Thyroid gland (tissue), 4 donors: ENCODE measurements at places on chromosomes 7 and 10.

GRCh38 chr10:13117841-13118783 is 18.1 kb downstream of the OPTN start:
- DNase-seq = no peak

DNA sequence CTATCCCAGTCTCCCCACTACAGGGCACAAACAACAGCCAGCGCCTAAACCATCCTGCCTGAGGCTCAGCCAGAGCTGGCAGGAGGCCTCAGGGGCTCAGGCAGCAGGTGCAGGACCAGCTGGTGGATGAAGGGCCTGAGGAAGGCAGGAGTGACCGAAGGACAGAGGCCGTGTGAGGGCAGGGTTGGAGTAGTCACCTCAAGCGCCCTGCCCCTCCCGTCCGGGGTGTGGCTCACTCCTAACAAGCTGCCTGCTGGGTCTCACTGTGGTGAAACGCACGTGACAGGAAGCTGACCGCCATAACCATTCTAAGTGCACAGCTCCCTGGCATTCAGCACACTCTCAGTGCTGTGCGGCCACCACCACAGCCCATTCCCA is 281.1 kb downstream of the ELFN1 start:
- no peak for DNase-seq

GRCh38 chr10:77163670-77164348 is 473.8 kb downstream of the KCNMA1 start:
- no peak for DNase-seq

GRCh38 chr7:19145434-19146115 is 354 bp upstream of the FERD3L start:
- DNase-seq = no peak

DNA sequence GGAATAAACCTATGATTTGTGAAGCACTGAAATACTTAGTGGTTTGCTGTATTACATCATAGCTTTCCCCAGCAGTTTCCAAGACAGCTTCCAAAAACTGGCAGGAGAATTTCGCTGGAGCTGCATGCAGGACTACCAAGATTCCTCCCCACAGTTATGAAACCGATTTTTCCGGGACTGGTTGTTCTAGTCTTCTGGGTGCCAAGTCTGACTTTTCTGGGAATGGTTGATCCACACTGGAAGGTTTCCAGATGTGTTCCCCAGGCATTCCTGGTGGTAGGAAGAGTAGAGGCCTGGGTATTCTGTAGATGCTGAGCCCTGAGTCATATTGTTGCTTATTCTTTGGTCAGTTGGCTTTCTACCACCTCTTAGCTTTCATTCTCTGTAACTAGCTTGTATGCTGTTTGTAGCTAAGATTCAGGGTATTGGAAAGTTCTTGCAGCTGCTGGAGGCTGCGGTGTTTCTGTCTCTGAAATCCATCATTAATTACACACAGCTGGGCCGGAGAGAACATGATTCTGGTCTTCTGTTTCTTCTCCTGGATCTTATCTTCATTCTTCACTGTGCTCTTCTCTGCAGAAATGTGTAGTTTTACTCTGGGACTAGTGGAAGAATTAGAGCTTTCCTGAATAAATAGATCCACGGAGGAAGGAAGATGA is 6.3 kb downstream of the ABCC2 start:
- peak; percentile 3 for DNase-seq

- DNase-seq = no peak
Measured at GRCh38 chr10:79159785-79160184, 91.0 kb downstream of the ZMIZ1 start.

DNA sequence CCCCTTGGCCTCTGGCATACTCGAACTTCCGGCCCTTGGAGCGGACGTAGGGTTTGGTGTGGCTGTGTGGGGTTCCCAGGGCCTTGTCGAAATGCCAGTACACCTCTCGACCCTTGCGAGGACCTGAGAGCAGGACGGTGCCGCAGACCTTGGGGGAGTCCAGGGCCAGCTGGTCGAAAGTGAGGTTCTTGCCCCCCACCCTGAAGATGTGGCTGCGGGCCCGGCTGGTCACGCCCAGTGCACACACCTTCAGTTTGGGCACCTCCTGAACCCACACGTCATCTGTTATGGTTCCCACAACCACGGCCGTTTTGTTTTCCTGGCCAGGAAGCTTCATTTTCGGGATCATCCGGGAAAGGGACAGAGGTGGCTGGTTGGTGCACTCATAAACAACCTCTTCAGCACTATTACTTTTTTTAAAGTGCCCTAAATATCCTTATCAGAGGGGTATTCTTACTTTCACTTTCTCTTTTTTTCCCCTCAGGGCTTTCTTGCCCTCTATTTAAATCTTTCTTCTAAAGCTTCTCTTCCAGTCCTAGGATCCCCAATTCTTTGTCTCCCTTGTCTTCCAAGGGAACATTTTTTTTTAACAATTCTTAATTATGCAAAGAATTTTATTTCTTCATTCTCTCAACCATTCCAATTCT is 44.9 kb upstream of the FAM3C start:
- peak; percentile 16 for DNase-seq

DNA sequence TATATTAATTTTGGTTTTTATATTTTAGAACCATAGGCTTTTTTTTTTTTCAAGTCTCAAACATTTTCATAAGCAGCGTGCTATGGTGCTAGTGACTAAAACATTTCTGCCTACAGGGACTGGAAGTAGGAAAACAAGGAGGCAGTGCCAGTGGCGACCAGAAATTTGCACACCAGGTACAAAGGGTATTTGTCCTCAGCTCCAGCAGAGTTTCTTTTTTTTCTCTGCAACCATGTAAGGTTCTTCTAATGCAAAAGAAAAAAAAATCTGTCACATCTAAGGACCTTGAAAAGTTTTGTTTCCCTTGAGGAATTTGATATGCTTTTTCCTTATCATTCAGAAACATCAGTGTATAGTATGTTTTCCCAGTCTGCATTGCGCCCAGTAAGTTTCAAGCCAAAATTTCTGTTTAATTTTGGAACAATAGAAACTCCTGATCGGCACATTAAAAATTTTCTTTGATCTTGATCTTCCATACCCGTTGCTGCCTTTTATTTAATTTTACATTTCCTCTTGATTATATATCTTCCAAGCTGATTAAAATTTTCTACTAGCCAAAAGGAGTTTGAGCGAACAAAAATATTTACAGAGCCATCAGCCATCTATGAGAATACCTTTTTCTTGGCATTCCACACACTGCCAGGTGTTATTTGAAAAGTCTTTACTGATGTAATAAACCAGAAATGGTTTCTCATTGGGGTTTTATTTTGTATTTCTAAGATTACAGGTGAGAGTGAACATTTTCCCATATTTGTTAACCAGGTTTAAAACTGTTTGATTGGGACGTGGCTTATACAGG is 956 bp upstream of the KLHDC10 start:
- DNase-seq = no peak

DNA sequence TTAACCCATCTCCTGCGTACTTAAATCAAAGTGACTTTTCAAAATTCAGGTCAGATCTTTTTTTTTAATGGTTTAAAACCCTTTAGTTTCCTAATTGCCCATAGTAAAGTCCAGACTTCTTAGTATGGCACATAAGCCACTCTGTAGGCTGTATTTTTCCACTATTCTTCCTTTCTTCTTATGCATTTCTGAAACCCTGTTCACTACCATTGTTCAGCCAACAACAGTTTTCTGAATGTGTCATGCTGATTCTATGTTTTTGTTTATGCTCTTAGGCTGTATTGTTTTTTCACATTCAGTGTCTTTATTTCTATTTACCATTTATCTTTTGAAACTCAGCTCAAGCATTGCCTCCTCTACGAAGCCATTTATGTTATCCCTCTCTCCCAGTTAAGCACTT is 26.7 kb downstream of the CCSER2 start:
- no peak for DNase-seq

GRCh38 chr7:29956487-29956836 is 33.1 kb downstream of the SCRN1 start:
- DNase-seq = no peak

- DNase-seq = no peak
Measured at GRCh38 chr10:68446179-68446578, 25.6 kb downstream of the DNA2 start.

GRCh38 chr10:119691726-119692125 is 34.1 kb upstream of the INPP5F start:
- DNase-seq = no peak

DNA sequence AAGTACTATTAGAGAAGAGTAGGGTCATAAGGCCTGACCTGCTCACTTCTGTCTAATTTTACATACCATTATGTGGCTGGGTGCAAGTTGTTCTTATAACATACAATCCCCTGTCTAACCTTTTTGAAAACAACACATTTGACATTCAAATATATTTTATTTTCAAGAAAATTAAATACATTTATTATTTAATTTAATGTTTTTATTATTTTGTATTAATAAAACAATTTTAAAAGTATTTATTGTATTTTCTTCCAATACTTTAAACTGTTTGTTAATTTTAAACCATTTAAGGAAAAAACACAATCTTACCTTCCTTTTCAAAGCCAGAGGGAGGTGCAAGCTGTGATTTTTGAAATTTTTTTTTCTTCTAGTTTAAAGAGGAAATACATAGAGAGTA is 232.8 kb downstream of the KCND2 start:
- no peak for DNase-seq

- no peak for DNase-seq
Measured at GRCh38 chr10:3040069-3040468, 27.3 kb upstream of the PFKP start.

DNA sequence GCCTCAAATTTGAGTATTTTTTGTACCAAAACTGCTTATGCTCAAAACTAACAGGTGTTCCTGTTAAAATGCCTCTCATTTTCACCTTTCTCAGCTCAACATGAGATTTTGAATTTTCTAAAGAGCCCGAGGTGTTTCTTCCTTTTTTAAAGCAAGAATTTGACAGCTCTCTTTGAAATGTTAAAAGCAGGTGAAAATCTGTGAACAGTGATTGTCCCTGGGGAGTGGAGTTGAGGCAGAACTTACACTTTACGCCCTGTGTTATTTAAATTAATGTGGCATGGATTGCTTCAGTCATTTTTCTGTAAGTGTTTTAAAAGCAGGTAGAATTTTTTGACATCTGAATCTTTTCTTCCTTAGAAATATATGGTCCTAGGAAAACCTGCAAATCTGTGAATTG is 9.2 kb upstream of the GPR15LG start:
- no peak for DNase-seq

DNA sequence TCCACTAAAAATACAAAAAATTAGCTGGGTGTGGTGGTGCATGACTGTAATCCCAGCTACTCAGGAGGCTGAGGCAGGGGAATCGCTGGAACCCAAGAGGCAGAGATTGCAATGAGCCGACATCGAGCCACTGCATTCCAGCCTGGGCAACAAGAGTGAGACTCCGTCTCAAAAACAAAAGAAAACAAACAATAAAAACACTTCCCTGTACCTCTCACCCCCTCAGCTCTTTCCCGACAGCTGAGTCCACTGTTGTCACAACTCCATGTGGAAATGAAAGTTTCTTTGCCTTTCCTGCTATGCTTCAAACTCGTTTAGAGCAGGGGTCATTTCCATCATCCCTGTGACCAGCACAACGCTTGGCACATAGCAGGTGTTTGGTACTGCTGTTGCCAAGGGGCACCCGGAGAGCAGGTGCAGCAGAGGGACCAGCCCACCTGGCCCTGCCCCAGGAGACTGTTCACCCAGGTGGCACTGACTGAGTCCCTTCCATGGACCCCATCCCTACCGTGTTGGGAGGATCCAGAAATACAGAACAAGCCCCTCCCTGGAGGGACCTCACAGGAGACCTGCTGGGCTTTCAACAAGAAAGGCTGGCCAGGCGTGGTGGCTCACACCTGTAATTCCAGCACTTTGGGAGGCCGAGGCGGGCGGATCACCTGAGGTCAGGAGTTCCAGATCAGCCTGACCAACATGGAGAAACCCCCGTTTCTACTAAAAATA is 4.9 kb downstream of the TMEM130 start:
- no peak for DNase-seq

DNA sequence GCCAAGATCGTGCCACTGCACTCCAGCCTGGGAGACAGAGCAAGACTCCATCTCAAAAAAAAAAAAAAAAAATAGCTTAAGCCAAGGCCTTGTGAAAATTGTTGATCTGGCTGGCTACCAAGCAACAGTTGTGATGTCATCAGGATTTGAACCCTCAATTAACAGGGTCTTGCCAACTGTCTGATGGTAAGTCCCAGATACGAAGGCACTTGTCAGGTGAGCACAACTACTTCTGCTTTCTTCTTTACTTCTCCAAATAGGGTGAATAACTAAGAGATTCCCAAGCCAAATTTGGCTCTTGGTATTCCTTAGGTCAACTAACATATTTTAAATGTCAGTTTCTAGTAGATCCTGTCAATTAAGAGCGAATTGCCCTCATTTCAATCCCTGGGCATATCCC is 47.4 kb downstream of the ANKRD61 start:
- DNase-seq = no peak

GRCh38 chr10:35136263-35136815 is 9.7 kb downstream of the CREM start:
- DNase-seq = no peak

- no peak for DNase-seq
Measured at GRCh38 chr7:47978790-47979144, 648 bp downstream of the HUS1 start.

DNA sequence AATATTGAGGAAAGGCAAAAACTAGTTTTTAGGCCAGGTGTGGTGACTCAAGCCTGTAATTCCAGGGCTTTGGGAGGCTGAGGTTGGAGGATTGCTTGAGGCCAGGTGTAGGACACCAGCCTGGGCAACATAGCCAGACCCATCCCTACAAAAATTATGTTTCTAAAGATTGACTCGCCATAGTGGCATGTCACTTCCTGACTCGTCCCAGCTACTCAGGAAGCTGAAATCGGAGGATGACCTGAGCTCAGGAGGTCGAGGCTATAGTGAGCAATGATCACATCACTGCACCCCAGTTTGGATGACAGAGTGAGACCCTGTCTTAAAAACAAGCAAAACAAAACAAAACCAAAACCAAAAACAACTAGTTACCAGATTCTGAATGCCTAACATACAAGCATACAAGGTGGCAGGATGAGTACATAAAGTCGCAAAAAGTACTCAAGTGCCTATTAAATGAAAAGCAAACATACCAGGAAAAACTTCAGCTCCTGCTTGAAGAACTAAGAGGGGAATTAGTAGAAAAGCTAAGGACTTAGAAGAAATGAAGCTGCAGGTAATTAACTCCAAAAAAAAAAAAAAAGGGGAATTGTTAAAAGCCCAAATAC is 14.1 kb downstream of the ZNF398 start:
- no peak for DNase-seq

DNA sequence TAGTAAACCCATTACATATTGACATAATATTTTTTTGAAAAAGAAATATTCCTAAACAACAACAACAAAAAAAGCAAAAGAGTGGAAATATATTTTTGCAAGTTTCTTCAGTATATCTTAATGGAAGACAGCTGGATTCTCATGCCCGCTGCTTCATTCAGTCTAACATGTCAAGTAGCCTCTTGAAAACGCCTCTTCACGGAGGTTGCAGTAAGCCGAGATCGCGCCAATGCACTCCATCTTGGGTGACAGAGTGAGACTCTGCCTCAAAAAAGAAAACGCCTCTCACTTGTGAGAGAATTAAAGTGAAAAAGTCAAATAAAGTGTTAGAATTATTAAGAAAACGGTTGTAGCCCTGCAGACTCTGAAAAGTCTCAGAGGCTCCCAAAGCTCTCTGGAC is 1.3 kb downstream of the CUTC start:
- DNase-seq = peak; percentile 77

- DNase-seq = no peak
Measured at GRCh38 chr10:11797847-11798633, 25.1 kb upstream of the PROSER2 start.
